AG04450 (cell line): ENCODE measurements at places on chromosomes 5 and 9.

DNA sequence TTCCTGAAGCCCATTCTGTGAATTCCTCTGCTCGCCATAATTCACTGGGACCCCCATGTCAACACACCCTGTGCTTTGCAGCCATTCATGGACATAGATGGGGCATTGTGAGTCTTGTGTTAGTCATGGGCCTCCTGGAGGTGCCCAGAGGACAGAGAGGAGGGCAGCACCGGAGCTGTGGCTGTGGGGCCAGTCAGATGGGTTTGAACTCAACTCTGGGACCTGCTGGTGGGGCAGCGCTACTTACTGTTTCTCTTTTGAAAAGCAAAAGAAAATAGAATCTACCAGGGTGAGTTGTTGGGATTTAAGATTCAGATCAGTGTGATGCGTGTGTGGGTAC, 11.3 kb upstream of the EXOC3 start:
- DNase-seq, result no peak

GRCh38 chr9:126623314-126623666, 9.6 kb downstream of the LMX1B start:
- DNase-seq, result no peak

GRCh38 chr9:124652615-124653393, 118.3 kb downstream of the NR6A1 start:
- peak; percentile 44 for DNase-seq

DNA sequence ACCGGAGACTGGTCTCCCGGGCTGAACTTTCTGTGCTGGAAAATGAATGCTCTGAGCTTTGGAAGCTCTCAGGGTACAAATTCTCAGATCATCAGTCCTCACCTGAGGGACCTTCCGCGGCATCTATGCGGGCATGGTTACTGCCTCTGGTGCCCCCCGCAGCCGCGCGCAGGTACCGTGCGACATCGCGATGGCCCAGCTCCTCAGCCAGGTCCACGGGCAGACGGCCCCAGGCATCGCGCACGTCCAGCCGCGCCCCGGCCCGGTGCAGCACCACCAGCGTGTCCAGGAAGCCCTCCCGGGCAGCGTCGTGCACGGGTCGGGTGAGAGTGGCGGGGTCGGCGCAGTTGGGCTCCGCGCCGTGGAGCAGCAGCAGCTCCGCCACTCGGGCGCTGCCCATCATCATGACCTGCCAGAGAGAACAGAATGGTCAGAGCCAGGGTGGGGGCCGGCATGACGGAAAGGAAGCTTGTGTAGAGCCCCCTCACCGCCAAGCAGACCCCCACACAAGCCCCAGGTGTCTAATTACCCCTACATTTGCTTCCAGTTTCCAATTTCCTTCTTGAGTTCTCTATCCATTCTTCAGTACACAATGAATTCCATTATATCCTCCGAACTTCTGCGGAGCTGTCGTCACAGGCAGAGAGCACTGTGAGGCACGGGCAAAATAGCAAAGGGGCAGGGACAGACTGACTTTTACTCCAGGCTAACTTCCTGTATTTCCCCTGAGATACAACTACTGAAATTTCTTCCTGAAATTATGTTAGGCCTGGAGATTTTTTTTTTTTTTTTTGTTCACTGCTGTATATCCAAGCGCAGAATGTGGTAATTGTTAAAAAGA, 23.2 kb downstream of the CDKN2A start:
- DNase-seq, result no peak

DNA sequence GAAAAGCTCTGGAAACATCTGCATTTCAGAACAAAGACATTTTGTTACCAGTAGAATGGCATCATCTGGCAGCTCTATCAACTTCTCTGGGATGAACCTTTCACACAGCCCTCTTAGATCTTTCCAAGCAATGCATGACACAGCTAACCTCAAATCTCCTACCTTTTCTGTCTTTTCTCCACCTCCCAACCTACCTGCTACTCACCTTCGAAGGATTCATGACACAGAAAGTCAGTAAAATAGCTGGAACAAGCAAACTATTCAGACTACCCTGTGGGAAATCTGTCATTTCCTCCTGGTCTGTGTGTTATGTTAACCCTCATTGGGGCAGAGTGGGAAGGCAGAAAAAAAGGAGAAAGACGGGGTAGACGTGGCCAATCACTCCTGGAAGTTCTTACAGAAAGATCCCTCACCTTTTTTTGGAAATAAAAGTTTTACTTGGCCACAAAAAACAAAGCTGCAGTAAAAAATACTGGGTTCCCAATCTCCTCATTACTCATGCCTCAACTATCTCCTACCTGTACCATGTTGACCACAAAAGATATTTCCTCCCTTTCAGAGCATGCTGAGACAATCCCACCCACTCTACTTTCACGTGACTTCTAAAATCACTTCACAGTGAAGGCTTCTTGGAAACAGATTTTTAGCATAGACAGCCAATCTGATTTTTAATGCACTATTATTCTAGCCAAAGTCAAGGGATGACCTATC, 362.1 kb upstream of the RFX3 start:
- DNase-seq, result no peak

DNA sequence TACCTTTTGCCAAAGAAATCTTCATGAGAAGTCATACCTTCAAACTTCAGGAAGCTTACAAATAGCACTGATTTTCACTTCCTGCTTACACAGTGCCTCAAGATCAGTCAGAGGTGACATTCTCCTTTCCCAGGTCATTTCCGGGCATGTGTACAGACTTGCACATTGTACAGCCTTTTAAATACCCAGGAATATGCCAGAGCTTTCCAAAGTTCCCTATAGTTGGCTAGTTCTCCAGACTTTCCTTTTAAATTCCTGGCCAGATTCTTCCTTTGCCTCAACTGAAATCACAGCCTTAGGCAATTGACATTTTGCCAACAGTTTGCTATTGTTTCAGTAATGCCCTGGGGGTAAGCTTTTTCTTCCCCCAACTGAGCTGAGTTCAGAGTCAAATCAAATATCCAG, 47.2 kb downstream of the RFX3 start:
- no peak for DNase-seq

GRCh38 chr5:102277144-102277543, 18.9 kb downstream of the SLCO4C1 start:
- no peak for DNase-seq

- DNase-seq, result no peak
Observed at GRCh38 chr9:131676431-131676972, 63.4 kb downstream of the RAPGEF1 start.

DNA sequence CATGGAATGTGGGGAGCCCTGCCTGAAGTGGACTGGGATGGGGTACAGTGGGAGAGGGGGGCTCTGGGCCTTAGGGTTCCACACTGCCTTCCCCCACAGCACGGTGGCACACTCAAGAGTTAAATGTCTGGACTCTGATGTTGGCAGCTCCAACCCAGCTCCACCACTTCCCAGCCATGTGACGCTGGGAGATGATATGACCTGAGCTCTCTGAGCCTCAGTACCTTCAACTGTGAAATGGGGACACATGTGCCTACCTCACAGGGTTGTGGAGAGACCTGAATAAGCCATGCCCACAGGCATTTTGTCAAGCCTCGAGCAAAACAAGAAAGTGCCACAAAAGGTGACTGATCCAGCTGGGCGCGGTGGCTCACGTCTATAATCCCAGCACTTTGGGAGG, 3.4 kb upstream of the PDGFRB start:
- no peak for DNase-seq

DNA sequence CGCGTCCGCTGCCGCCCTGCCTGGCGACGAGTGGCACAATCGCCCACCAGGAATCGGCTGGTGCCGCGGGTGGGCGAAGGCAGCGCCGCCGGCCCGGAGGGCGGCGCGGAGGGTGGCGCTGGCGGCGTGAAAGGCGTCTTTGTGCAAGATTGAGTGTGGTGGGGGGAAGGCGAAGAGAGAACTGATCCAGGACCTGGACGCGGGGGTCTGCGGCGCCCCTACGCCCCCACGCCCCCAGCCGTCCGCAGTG, 4.6 kb upstream of the RGMB start:
- no peak for DNase-seq

GRCh38 chr9:7653262-7653661, 146.3 kb downstream of the DMAC1 start:
- DNase-seq, result no peak

- DNase-seq, result no peak
Observed at GRCh38 chr9:115036691-115037090, 81.3 kb downstream of the TNC start.

DNA sequence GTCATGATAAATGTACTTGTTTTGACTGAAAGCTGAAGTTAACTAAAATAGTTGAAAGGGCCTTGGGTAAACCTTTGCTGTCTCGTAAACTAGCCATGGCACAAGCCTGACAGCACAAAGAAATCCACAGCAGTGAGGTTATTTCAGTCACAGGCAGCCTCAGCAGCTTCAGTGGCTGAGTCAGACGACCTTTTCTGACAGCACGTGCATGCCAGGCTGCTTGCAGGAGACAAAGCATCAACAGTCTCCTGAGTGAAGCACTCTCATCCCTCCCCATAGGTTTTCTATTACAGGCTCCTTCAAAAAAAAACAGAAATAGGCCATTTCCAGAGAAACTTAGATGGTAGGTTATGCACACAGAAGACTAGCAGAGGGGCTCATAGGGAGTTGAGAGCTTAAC, 34.6 kb downstream of the OXCT1 start:
- peak; percentile 72 for DNase-seq

DNA sequence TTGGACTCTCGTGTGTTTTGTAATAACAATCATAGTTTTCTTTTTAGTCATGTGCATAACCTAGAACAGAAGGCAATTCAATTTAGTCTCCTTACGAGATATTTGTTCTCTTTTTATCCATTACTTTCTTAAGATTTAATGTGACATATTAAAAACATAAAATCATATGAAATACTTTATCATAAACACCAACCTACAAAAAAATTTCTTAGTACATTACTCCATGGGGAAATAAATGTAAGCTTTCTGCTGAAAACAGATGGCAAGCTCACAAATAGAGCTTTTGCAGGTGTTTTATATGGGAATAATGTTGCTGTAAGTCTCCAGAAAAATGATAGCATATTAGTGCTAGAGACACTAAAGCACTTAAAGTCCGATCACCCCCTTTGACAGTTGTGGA, 1035.2 kb upstream of the ARRDC3 start:
- no peak for DNase-seq

DNA sequence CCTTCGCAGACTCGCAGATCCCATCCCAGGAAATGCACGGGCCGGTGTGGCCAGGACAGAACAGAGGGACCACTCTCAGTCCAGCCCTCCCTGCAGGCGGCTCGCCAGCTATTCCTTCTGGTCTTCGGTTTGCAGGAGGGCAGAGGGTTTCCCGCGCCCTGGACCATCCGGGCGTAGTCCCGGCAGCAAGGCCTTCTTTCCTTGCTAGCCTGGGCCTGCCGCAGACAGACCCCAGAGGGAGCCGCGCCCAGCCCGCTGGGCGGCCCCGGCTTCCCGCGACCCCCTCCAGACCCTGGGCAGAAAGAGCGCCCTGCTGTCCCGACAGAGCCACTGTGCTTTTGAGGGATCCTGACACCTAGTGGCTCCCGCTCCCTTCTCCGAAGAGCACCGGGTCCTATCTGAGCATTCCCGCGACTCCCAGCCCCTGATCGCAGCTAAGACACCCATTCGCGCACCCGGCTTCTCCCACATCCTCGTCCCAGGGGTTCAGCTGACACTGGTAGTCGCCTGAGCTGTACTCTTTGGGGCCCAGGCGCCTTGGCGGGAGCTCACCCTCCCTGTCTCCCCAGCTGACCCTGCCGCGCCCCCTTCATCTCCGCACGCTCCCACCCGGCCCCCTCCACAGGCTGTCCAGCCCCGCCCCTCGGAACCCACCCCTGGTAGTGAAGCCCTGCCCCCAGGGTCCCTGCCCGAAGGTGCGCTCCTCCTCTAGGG, 1.1 kb downstream of the CFAP90 start:
- DNase-seq, result no peak

- DNase-seq, result no peak
Observed at GRCh38 chr9:131112374-131113154, 12.8 kb upstream of the NUP214 start.

DNA sequence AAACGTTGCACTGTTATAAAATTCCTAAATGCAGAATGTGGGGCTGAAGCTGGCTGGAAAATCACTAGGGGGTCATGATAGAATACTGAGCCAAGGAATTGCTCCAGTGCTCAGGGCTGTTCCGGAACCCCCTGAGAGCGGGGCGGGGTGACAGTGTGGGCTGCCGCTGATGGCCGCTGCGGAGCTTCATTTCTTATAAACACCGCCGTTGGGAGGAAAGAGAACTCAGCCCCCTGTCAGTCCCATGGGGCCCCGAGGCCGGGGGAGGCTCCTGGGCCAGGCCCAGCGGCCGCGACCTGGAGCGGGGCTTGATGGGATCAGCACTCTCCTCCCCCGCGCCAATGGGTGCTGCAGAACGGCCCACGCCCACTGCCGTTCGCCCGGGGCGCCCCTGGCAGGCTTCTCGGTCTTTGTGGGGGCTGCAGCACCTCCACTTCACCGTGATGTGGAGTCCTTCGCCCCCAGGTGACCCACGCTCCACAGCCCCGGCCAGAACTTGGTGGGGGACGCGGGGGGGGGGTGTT, 5.2 kb upstream of the IRF1 start:
- DNase-seq, result peak; percentile 60

DNA sequence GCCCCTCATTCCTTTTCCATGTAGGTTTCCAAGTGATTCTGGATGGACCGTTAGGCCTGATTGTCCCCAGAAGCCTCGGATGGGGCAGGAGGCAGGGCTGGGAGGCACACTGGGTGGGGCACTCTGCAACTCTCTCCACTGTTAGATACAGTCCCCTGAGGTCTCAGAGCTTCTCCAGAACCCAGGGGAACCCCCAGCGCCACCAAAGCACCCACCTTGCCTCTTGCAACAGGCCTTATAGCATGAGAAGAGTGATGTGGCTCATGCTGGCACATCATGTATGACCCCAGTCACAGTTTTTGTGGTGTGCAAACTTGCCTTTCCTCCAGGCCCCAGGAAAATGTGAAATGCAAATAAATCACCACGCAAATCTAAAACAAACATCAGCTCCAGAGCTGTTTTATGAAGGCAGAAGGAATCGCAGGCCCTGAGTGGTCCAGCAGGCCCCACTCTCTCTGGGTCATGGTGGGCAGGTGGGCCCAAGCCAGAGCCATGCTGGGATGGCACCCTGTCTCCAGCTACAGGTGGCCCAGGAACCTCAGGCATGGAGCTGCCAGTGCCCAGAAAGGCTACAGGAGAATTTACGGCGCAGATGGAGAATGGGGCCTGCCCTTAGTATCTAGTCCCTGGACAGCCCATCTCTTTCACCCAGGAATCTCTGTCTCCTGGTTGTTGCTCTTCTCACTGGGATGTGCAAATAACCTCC, 36.3 kb upstream of the CDKN2AIPNL start:
- no peak for DNase-seq

GRCh38 chr5:101435768-101436167, 532.7 kb upstream of the ST8SIA4 start:
- DNase-seq, result no peak
